ENCODE measurements at places on chromosomes 1 and 21.
A peak's percentile ranks its signal among the peaks of the same experiment; 100 is the strongest.

GRCh38 chr1:203072911-203073310 is 12.9 kb downstream of the MYOG start:
- no peak for DNase-seq

GRCh38 chr1:12249181-12249580 is 19.4 kb downstream of the VPS13D start:
- DNase-seq = no peak

- DNase-seq = no peak
Observed at GRCh38 chr1:101233495-101233894, 3.3 kb upstream of the S1PR1 start.

DNA sequence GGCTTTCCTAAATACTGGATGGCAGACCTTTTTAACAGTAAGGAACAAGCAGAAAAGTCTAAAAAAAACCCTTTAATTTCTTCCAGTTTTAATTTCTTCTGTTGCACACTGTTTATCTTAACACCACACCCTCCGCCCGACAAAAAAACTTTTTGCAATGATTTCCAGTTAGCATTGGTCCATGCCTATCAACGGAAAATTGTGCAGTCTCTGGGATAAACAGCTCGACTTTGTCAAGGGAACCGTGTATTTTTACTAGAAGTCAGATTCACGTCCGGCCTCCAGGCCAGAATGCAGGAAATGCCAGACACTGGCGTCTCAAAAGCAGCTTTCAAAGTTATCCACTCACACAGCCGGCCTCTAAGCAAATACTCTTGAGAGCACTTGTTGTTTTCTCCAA is 378 bp upstream of the NUP210L start:
- no peak for DNase-seq

GRCh38 chr1:13619909-13620308 is 36.3 kb downstream of the PDPN start:
- DNase-seq = no peak

- no peak for DNase-seq
Observed at GRCh38 chr21:41483415-41483814, 24.5 kb downstream of the TMPRSS2 start.

DNA sequence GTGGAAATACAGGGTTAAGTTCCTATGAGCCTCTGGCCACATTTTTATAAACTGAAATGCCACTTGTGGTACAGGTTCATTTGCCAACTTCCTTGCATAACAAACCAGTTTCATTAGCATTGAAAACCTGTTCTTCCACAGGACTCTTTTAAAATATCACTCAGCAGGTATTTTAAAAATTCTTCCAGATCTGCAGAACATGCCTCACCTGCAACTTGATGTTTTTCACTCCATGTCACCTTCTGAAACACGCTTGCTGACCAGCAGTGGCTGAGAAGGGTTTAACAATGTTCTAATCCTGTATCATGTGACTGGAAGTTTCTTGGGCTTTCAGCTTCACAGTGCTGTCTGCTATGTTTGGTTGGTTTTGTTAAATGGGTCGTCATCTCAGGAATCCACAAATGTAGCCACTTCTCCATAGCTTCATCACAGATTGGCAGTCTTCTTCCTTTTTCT is 17.6 kb upstream of the CBR3 start:
- DNase-seq = no peak

- DNase-seq = no peak
Observed at GRCh38 chr1:19254416-19254815, 2.8 kb downstream of the MRTO4 start.

DNA sequence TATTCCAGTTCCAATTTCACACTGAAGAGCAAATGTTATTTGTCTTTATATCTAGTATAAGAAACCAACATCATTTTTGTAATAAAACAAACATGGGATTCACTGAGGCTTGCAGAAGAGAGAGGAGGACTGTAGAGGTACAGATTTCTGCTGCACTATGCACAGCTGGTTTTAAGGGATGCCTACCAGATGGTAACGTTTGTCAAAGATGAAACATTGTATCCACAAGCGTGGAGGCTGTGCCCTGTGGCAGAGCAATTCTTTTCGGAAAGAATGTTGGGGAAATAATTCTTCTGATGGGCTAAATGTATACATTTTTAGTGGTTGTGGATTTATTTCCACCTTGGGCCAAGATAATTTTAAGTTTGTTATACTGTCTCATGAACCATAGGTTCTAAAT is 272.4 kb downstream of the DUSP10 start:
- no peak for DNase-seq

DNA sequence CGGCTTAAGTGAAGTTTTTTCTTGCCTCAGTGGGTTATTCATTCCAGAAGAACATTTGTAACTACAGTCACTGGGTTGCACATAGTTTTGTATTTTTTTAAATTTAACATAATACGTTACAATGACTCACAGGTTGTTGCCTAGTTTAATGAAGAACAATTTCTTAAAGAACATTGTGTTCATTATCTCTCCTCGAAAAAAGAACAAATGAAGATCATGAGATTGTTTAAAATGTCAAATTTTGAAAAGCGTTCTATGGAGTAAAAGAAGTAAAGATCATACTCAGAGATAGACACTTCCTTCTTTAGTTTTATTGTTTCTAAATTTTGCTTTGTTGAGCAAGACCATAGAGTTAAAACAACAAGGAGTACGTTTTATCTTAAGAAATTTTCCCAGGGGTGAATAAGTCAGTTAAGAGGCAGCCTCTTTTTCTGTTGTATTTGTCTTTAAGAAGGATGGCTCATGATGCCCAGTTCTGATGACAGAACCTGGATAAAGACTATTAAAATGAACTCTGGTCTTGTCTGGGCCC is 10.5 kb upstream of the SLAMF1 start:
- no peak for DNase-seq

DNA sequence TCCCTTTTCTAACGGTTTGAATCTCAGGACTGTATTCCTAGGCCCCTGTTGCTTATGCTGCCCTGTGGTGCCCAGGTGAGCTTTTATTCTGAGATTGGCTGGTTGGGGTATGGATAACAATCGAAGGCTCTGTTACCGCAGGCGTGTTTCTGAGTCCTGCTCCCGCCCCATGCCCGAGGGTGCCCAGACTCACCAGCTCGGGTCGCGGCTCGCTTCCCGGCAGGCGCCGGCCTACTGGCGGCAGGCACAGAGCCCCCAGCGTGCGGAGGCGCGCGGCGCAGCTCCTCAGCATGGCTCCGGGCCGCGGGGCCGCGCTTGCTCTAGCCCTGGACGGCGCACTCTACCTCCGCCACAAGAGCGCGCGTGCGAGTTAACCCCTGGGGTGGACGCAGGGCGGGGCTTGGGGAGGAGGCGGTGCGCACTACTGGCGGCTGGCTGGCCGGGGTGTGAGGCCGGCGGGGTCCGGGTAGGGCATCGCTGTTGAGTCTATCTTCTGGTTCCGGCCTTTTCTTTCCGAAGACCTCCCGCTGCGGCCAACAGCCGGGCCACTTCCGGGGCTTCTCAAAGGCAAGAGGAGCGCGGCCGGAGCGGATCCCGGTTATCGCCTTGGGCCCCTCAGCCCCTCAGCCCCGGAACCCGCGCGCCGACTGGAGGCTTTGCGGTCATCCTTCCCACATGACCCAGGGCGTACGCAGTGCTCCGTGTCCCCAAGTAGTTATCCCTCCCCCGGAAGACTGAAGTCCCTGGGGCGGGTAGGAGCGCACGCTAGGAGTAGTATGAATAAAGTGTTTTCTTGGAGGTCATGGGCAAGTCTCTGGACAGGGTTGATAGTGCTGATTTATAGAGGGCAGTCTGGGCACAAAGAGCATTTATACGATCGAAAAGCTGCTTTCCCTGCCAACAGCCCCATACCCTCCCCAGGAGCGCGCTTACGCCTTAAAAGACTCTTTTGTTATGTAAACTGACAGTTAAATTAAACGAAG is at the start of gene THEM4:
THEM4 (minus strand) TSS at position 345 of the 983 bp plus-strand sequence; CDS start at position 292, 53 bp downstream.
- DNase-seq = peak; percentile 93

GRCh38 chr1:9068981-9069325 is 482 bp downstream of the SLC2A5 start:
- DNase-seq = no peak

GRCh38 chr21:46011267-46011967 is 29.8 kb downstream of the COL6A1 start:
- DNase-seq = no peak

DNA sequence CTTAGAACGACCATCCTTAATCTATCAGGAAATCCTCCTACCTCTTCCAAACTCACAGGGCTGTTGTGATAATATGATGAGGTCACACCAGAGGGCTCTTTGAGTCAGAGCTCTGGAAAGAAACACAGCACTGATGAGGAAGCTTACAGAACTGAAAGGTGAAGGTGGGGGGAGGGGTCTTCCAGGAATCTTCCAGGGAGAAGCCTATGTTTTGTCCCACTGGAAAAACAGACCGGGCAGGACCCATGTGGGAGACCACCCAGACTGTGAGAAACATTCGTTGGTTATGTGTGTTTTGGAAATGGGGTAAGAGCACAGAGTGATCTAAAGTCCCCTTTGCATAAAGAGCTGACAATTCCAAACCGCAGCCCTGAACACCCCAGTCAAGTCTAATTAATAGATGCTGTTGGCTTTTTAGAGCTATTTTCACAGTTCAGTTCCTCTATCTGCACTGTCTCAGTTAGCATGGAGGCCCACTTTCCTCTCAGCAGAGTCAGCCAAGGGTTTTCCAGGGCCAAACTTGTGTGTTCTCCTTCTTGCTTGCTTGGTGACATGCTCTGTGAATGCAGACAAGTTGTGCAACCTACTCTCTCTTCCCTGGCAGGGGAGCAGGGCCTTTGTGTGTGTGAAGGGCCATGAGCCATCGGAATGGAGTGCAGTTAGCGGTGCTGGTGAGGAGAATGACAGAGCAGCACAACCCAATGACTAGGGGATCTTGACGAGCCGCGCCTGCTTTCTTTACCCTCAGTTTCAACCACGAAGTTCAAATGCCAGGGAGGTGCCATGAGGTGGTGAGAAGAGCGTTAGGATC is 12.3 kb downstream of the PHLDA3 start:
- DNase-seq = peak; percentile 35

DNA sequence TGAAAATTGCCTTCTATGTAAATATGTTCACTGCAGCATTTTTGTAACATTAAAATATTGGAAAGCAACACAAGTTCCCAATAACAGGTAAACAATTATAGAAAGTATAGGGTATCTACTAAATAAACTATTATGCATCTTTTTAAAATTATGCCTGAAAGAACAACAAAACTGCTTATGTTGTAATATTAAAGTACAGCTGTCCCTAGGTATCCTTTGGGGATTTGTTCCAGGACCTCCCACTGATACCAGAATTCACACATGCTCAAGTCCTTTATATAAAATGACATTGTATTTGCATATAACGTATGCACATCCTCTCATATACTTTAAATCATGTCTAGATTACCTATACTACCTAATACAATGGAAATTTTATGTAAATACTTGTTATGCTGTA is 121.8 kb upstream of the TNFSF4 start:
- DNase-seq = no peak

DNA sequence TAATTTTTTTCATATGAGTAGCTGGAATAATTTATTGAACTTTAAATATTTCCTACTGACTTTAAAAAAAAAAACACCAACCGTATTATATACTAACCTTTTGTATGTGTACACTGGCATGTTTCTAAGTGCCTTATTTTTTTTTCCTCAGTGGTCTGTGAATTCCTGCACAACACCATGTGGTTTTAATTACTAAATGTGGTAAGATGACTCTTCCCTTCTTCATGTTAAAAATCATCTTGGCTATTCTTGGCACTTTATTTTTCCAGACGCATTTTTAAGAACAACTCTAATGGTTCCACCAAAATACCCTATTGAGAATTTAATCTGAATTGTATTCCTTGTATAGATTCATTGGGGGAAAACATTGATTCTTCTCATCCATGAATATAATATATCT is 28.4 kb downstream of the PPP2R5A start:
- DNase-seq = no peak

DNA sequence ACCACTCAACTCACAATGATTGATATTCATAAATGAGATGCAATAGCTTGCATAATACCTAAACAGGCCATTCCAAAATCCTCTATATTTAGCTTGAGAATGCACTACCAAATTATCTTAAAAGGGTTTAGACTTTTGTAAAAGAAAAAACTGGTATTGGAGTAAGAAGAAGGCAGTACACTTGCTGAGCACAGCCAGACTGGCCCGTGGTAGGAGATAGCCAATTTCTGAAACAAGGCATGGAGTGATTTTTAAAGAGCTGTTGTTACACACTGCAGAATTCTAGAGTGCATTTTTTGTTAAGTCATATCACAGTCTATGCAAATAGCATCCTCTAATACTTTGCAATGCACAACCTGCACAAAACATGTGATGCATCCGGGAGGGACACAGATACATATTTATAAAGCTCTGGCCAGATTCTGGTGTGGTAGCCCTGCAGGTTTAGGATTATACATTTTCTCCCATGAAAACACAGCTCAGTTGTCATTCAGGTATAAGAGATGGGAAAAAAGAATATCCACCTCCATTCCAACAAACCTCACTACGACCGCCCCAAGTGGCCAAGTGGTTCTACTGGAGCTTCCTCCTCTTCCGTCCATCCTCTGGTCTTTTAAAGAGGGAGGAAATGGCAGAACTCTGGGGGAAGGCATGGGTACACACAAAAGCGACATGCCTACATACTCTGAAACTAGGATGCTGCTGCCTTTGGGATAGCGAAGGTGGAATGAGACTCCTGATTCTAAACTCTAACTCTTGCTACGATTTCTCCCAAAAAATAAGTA is 40.8 kb downstream of the BCAR3 start:
- DNase-seq = no peak

GRCh38 chr1:236039740-236040685 is 24.9 kb downstream of the NID1 start:
- DNase-seq = no peak

DNA sequence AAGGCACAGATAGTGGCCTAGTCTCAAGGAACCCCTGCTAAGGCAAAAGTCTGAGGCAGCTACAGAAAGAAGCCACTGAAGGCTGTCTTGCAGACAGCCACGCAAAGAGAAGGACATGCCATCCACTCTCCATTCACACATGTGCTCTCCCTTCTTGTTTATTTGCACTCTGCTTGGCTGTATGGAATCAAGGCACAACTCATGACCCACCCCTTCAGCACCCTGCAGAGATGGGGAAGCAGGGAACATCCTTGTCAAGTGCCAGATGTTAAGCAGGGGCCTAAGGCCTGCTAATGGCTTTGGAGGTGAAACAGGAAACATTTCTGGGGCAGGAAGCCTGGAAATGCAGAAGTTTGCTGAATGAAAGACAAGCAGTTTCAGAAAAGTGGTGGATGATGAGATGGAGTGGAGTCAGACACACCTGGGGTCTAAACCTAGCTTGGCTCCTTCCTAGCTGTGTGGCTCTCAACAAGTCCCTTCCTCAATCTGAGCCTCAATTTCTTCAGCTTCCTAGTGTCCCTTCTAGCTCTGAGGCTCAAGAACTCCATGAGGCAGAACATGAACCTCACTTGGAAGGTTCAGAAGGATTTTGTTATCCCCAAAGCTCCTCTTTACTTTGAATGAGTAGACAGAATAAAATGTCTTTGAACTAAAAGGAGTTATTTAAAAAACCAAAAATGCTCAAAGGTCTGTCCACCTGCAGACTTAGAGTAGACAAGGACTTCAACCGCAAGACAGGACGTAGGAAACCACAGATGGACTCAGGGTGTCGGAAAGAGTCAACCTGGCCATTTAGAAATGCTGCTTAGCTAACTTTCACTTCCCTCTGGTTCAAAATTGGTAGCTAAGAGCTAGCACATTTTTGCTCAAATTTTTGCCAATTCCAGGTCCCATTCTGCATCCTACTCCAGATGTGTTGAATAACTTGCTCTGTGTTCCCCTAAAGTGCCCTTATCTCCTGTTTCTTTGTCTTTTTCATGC is 283.1 kb downstream of the PLPP3 start:
- no peak for DNase-seq

Data from hypothalamus (tissue), 51 donors.